CD4-positive, alpha-beta T cell treated with Interleukin-6 for 4 hours (primary cell): ENCODE measurements at places on chromosomes 3 and 15.

DNA sequence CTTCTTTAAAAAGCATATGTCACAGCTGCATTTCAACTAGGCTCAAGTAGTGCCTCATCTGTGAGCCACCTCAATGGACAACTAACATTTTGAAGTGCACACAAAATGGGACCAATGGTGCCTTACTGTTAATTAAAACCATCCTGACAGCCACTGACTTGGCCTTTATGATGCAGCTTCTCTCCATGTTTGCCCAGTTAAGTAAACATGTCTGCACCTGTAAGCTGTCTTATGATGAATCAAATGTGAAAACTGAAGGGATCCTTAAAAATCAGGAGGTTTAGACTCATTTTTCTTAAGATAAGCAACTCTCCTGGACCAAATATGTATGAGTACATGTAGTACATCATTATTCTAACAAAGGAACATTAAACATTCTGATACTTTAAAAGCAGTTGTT is 861.6 kb downstream of the ROBO1 start:
- DNase-seq, result no peak

- no peak for DNase-seq
Measured at GRCh38 chr3:49182682-49183081, 11.3 kb downstream of the KLHDC8B start.

- DNase-seq, result no peak
Measured at GRCh38 chr3:152195206-152195605, 73.5 kb upstream of the MBNL1 start.

DNA sequence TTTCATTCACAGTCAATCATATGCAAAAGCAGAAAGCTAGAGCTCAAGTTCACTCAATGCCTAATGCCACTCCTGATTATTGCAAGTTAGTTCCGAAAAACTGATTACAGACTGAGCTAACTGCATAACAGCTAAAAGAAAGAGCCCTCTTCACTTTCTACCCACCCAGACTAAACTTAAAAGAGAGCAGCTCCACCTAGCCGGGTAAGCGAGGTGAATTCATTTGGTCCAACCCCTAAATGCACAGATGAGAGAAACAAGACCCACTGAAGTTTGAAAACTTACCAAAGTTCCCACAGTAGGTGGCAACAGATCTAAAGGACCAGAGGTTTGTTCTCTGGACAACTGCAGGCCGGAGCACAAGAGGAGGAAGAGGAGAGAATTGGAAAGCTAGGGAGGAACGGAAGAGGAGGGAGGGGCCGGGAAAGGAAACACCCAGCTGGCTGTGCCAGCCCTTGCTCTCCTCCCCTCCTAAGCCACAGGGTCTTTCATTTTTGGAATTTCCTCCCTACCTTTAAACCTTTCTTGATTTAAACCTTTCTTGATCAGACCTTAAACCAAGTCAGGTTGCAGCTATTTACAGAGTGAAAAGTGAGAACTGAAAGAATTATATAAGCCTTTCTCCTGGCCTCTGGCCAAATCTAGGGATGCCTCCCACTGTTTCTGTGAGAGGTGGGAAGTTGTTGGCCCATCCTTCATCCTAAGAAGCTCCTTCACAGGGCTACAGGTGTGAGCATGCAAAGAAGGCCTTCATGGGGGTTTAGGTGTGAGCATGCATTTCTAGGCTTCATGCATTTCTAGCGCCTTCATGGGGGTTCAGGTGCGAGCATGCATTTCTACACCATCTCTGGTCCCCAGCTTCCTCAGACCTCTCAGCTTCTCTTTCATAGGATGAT is 114.7 kb upstream of the LMOD3 start:
- no peak for DNase-seq

GRCh38 chr3:161296814-161297213 is 74.5 kb downstream of the SPTSSB start:
- DNase-seq, result no peak

DNA sequence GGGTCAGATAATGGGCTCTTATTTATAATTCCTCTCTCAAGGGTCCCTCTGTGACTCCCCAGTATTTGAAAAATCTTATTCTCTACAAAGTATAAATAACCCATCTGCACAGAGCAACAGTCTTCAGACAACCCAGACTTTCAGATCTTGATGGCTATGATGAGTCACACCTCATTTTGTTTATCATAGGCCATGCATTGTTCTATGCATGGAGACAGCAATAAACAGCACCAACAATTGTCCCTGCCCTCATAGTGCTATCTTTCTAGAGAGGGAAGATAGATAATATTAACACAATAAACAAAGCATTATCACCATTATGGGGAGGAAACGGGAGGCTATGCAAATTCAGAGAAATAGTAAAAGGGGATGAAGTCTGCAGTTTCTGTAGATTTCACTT is 13.4 kb downstream of the FHIT start:
- no peak for DNase-seq

- no peak for DNase-seq
Measured at GRCh38 chr3:8517487-8517886, 15.9 kb downstream of the LMCD1 start.

- no peak for DNase-seq
Measured at GRCh38 chr3:28598165-28598564, 249.5 kb upstream of the AZI2 start.

- DNase-seq, result no peak
Measured at GRCh38 chr3:28847736-28848135, 433.1 kb upstream of the RBMS3 start.

GRCh38 chr3:71152892-71153265 is 430.6 kb downstream of the FOXP1 start:
- DNase-seq, result no peak

DNA sequence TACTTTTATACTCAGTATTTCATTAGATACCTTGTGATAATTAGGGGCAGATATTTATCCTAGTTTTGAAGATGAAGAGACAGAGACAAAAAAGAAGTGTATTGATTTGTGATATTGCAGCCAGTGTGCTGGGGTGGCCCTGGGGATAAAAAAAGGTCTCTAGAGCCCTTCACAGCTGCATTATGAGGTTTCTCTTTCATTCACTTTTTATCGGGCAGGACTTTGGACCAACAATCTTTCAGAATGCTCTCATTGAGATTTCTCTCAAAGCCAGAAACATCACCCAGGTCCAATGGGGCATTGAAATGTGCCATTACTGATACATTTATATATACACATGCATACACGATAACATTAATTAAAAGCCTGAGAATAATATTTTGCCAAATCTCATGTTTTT is 20.5 kb upstream of the SELENOT start:
- DNase-seq, result no peak

- DNase-seq, result no peak
Measured at GRCh38 chr15:71660501-71660900, 149.9 kb upstream of the NR2E3 start.

DNA sequence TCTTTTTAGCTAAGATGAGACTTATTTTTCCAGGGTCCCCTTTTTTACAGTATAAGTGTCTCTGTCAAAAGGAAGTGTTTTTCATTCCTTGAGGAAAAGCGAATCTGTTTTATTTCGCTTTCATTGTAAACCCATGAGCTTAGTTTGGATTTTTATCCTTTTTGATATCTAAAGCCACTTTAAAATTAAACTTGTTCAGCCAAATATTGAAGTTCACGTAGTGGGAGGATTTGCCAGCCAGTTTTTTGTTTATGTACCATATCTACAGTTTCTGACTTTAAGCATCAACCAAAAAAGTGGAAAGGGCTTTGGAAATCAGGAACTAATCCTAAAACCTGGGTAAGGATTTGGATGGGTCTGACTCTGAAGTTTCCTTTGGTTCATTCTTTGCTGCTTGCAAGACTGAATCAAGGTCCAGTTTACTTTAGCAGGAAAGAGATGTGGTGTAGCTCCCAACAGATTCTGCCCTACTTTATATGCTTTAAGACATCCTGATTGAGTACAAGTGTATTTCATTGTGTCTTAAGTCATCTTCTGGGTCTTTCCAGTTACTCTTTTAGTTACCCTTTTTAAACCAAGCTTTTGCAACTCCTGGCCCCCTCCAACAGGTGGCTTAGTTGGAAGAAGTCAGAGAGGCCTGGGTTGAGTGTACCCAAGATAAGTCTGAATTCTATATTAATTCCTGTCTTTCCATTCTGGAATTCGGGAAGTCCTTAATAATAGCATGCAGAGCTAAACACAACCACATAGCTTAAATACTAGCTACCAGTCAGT is 69.2 kb upstream of the LIMD1 start:
- no peak for DNase-seq

GRCh38 chr3:42369304-42369703 is 41.1 kb downstream of the LYZL4 start:
- DNase-seq, result no peak

- no peak for DNase-seq
Measured at GRCh38 chr15:66830358-66830757, 128.3 kb downstream of the SMAD6 start.

DNA sequence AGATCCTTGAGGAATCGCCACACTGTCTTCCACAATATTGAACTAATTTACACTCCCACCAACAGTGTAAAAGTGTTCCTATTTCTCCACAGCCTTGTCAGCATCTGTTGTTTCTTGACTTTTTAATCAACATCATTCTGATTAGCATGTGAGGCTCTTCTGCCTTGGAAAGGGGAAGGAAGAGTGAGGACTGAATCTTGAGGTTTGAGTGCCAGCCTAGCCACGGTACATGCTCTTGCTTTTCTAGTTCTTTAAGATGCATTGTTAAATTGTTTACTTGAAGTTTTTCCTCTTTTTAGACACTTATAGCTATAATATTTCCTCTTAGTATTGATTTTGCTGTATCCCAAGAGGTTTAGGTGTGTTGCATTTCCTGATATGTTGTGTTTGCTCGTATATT is 596.1 kb downstream of the OTOL1 start:
- no peak for DNase-seq

DNA sequence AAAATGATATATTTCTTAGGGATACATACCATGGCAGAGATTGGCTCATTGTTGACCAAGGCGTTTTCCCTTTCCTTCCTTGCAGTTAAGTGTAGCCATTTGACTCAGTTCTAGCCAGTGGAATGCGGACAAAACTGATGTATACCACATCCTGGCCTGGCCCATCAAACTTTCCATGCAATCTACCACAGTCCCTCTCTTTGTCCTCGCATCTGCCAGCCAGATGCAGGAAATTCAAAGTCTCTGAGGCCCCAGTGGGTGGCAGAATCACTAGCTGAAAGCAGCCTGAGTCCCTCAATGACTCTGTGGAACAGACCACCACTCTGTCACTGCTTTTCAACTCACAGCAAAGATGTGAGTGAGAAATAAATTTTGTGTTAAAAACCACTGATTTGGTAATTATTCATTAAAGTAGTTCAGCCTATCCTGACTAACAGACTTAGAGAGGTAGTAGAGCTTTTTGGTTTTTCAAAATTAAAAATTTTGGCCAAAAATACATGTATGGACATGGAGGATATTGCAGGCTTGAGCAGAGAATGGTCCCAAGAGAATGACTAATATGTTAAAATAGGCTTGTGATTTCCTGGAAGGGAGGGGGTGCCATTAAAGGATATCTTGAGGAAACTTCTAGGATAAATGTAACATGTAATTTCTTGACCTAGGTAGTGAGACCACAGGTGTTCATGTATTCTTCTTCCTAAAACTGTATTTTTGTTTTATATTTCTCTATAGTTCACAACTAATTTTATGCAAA is 10.9 kb downstream of the LRRFIP2 start:
- no peak for DNase-seq
